Activated CD8-positive, alpha-beta T cell treated with anti-CD3 and anti-CD28 coated beads, Interleukin-2, amount 10 ng/mL, durations not matched to agents 7 days and 5 days (primary cell): ENCODE measurements at places on chromosomes 16 and 17.

DNA sequence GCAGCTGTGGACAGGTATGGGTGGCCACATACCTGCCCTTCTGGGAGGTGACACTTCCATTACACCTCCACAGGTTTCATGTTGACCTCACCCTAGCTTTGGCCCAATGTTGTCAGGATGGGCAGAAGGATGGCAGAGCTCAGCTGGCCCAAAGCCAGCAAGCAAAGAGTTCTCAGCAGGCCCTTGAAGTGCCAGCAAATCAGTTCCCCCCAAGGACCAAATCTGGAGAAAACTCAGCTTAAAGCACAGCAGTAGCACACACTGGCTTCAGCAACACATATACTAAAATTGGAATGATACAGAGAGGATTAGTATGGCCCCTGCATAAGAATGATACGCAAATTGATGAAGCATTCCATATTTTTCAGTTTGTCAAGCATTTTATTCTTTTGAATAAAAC lies 13.4 kb downstream of the ARL4D start:
- no peak for DNase-seq
- H3K4me3 ChIP-seq, result no peak overlapping the region
- H3K27me3 ChIP-seq, result peaks cover 24% of the 10 kb centered on the region
- H3K4me1 ChIP-seq, result no peaks in the 10 kb centered on the region
- no peak overlapping the region for H3K27ac ChIP-seq

- no peak for DNase-seq
- H3K36me3 ChIP-seq, result no peaks in the 10 kb centered on the region
- no peak overlapping the region for H3K4me3 ChIP-seq
- no peaks in the 10 kb centered on the region for H3K27me3 ChIP-seq
- H3K4me1 ChIP-seq, result peaks cover 22% of the 10 kb centered on the region
These were observed 2.9 kb upstream of the MYO1C start for GRCh38 chr17:1495265-1495989.

- no peaks in the 10 kb centered on the region for H3K27me3 ChIP-seq
- H3K27ac ChIP-seq, result no peak overlapping the region
- peaks cover 11% of the 10 kb centered on the region for H3K36me3 ChIP-seq
- H3K4me3 ChIP-seq, result no peak overlapping the region
- no peak for DNase-seq
These were observed 36.8 kb downstream of the HS3ST3B1 start for GRCh38 chr17:14337596-14338079.

DNA sequence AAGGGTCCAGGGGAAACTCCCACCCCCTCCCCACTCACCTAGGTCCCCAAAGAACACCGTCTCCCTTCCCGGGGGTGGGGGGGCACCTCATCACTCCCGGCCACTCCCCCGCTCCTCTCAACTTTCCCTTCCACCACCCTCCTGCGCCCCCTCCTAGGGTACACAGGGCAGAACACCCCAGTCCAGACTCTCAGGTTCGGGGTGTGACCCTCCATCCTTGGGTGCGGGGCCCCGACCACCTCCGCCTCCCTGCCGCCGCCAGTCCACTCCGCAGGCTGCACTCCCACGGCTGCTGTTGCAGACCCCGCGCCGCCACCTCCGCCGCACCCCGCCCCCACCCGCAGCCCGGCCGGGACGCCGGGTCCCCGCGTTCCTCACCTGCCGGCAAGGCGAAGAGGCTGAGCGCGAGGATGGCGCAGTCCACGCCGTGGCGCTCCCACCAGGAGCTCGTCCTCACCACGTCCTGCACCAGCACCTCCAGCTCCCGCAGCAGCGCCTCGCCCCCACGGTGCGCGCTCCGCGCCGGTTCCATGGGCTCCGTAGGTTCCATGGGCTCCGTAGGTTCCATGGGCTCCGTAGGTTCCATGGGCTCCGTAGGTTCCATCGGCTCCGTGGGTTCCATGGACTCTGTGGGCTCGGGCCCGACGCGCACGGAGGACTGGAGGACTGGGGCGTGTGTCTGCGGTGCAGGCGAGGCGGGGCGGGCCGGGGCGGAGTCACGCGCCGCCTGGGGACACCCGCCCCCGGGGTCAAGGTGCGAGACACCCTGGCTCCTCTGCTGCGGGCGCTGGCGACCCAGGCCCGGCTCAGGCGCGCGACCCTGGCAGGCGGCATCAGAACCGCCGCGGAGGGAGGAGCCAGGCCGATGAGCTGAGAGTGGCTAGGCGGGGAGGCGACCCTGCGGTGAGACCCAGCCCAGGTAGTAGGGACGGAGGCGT lies at the start of gene FADS6:
TSS of gene FADS6 (minus strand) at position 660 of the 938 bp plus-strand sequence. CDS start at position 622, 38 bp downstream.
- no peak within 1 kb of the TSS for H3K27ac ChIP-seq
- H3K36me3 ChIP-seq, result no peaks in the 10 kb centered on the region
- H3K27me3 ChIP-seq, result peaks cover 45% of the 10 kb centered on the region
- peaks cover 3% of the 10 kb centered on the region for H3K4me1 ChIP-seq

DNA sequence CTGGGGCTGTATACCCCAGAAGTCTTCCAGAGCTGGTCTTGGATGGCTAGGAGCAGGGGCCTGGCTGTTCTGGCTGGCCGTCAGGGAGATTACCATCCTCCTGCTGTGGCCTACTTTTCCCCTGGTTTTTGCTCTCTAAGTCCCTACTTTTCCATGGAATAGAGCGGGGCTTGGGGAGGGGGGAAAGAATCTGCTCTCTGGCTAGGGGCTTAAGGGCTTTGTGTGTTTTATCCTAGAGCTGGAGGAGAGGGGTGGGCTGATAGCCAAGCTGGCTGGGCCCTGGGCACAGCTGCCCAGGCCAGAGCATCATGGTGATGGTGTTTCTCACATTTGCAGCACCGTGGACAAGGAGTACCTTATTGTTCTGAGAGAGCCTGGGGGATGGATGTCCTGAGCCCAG lies 3.6 kb downstream of the NRN1L start:
- peaks cover 7% of the 10 kb centered on the region for H3K4me1 ChIP-seq
- H3K36me3 ChIP-seq, result peaks cover 9% of the 10 kb centered on the region
- H3K27me3 ChIP-seq, result no peaks in the 10 kb centered on the region
- no peak overlapping the region for H3K4me3 ChIP-seq
- DNase-seq, result no peak
- H3K27ac ChIP-seq, result no peak overlapping the region

DNA sequence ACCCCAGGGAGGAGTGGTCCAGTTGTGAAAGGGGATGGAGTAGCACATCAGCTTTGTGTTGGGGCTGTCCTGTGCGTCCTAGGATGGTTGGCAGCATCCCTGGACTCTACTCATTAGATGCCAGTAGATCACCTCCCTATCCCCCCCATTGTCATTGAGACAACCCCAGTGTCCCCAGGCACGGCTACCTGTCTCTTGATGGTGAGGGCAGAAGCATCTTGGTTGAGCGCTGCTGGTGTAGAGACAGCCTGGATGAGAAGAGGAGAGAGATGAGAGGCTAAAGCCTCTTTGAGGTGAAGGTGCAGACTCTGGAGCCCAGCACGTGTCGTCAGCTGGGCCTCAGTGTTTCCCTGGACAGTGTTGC lies 55.4 kb downstream of the TNFRSF13B start:
- DNase-seq, result no peak
- no peak overlapping the region for H3K27ac ChIP-seq
- H3K4me3 ChIP-seq, result no peak overlapping the region
- peaks cover 5% of the 10 kb centered on the region for H3K4me1 ChIP-seq

- H3K36me3 ChIP-seq, result no peaks in the 10 kb centered on the region
- no peak overlapping the region for H3K27ac ChIP-seq
- DNase-seq, result no peak
These were observed 80.6 kb downstream of the OR1D5 start for GRCh38 chr17:2982854-2983253.

DNA sequence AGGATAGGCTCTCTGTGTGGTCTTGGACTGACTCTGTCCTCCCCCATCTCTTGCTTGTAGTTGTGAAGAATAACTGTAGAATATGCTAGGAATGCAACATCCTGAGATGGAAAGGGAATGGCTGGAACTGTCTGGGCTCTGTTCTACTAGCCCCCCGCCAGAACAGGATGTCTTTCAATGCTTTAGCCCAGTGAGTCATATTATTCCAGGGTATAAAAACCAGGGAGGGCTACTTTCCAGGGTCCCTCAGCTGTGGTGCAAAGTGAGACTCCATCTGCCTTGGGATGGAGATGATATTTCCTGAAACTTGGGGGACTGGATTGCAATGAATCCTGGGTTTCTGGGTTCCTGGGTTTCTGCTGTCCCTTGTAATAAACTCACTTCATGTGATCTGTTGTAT lies 32.1 kb downstream of the HYDIN start:
- H3K27me3 ChIP-seq, result peaks cover 2% of the 10 kb centered on the region
- H3K27ac ChIP-seq, result no peak overlapping the region
- H3K36me3 ChIP-seq, result no peaks in the 10 kb centered on the region
- no peaks in the 10 kb centered on the region for H3K4me1 ChIP-seq
- DNase-seq, result no peak
- H3K4me3 ChIP-seq, result no peak overlapping the region

GRCh38 chr17:74528491-74529199 lies 2.6 kb downstream of the CD300LB start:
- peaks cover 30% of the 10 kb centered on the region for H3K27me3 ChIP-seq
- H3K4me1 ChIP-seq, result peaks cover 6% of the 10 kb centered on the region
- no peak for DNase-seq
- H3K4me3 ChIP-seq, result no peak overlapping the region

DNA sequence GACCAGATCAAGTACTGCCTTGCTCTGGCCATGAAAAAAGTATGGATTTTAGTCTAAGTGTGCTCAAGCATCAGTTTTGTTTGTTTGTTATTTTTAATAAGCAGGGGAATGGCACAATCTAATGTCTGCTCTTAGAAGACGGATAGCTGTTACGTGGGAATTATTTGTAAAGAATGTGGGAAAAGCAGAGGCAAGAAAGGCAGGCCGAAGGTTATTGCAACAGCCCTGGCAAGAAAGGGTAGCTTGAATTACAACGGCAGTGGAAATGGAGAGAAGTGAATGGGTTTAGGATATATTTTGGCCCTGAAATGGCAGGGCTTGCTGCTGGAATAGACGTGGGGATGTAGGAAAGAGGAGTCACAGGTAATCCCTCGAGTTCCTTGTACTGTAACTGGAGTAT lies 987 bp upstream of the HASPIN start:
- peaks cover 62% of the 10 kb centered on the region for H3K4me1 ChIP-seq
- peaks cover 68% of the 10 kb centered on the region for H3K36me3 ChIP-seq
- no peaks in the 10 kb centered on the region for H3K27me3 ChIP-seq
- peak overlapping the region; percentile 90 for H3K27ac ChIP-seq
- H3K4me3 ChIP-seq, result peak overlapping the region; percentile 92

- H3K27me3 ChIP-seq, result peaks cover 4% of the 10 kb centered on the region
- H3K4me3 ChIP-seq, result no peak overlapping the region
- H3K27ac ChIP-seq, result no peak overlapping the region
- peaks cover 2% of the 10 kb centered on the region for H3K4me1 ChIP-seq
- no peak for DNase-seq
- no peaks in the 10 kb centered on the region for H3K36me3 ChIP-seq
These were observed 99.3 kb downstream of the GAS7 start for GRCh38 chr17:10099051-10099571.

- H3K4me3 ChIP-seq, result no peak overlapping the region
- no peak for DNase-seq
- peaks cover 17% of the 10 kb centered on the region for H3K4me1 ChIP-seq
- no peak overlapping the region for H3K27ac ChIP-seq
- H3K27me3 ChIP-seq, result peaks cover 48% of the 10 kb centered on the region
- H3K36me3 ChIP-seq, result no peaks in the 10 kb centered on the region
These were observed 1.4 kb upstream of the CACNA1G start for GRCh38 chr17:50558941-50559614.

DNA sequence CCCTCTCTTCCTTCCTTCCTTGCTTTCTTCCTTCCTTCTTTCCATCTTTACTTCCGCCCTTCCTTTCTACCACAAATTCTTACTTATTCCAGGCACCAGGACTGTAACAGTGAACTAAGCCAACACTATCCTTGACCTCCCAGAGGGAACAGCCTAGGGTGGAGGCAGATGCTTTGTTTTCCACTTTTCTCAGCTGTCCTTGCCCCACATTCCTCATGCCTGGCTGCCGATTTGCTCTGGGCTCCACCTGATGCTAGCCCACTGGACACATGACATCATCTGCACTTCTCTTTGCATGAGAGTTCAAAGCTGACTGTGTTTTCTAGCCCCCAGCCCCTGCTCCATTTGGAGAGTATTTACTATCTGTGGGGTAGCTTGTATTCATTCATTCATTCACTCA lies 283.0 kb downstream of the MAF start:
- H3K4me1 ChIP-seq, result peaks cover 9% of the 10 kb centered on the region
- no peak overlapping the region for H3K4me3 ChIP-seq
- H3K36me3 ChIP-seq, result no peaks in the 10 kb centered on the region
- H3K27me3 ChIP-seq, result peaks cover 44% of the 10 kb centered on the region
- DNase-seq, result no peak

DNA sequence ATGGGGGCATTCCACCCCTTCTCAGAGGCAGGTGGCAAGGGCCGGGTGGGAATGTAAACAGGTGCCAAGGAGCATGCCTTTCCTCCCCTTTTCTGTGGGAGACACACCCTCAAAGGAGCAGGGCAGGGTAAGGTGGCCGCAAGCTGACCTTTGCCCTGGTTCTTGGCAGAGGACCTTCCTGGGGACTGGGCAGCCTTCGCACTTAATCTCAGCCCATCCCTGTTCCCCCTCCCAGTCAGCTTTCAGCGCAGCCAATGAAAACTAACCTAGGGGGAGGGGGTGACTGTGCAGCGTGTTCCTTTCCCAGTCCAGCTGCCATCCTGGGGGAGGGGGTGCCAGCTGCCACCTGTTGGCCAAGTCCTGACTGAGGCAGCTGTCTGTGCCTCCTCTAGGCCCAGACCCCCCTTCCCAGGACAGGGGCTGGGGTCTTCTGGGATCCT lies 2.8 kb downstream of the TRAF4 start:
- DNase-seq, result no peak
- no peaks in the 10 kb centered on the region for H3K27me3 ChIP-seq
- peak overlapping the region; percentile 90 for H3K4me3 ChIP-seq
- H3K4me1 ChIP-seq, result peaks cover 45% of the 10 kb centered on the region

DNA sequence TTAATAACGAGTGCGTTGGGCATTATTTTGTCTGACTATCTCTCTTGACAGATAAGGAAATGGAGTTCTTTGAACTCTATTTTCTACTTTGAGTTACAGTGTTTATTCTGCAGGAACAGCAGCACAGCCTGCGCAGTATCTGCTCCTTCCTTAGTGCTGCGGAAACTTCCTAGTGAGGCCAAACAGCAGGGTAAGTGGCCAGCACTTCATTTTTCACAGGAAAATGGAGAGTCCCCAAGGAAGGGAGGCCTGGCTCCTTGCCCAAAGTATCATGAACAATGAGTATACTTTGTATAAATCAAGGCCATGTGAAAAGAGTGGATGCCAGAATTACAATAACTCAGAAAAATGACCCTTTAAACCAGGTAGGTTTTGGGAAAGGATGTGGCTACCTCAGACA lies 140.6 kb downstream of the VPS53 start:
- peaks cover 4% of the 10 kb centered on the region for H3K4me1 ChIP-seq
- DNase-seq, result no peak
- H3K36me3 ChIP-seq, result peaks cover 16% of the 10 kb centered on the region
- no peaks in the 10 kb centered on the region for H3K27me3 ChIP-seq
- H3K27ac ChIP-seq, result no peak overlapping the region

- no peaks in the 10 kb centered on the region for H3K36me3 ChIP-seq
- no peaks in the 10 kb centered on the region for H3K27me3 ChIP-seq
- H3K27ac ChIP-seq, result no peak overlapping the region
- H3K4me1 ChIP-seq, result no peaks in the 10 kb centered on the region
These were observed 295.1 kb upstream of the RBFOX1 start for GRCh38 chr16:7037495-7037894.

- H3K4me3 ChIP-seq, result peak overlapping the region; percentile 52
- H3K27me3 ChIP-seq, result no peaks in the 10 kb centered on the region
- peak; percentile 51 for DNase-seq
These were observed 44.0 kb downstream of the ANKRD11 start for GRCh38 chr16:89446136-89446974.
